T-cell (primary cell): ENCODE measurements at places on chromosomes 1 and 21. TPM values are rescaled to one million over a fixed set of nuclear protein-coding genes. Genes with fewer than 3 reads are reported as not detected.

GRCh38 chr1:2788506-2789163, 12.9 kb downstream of the TTC34 start:
- H3K4me3 ChIP-seq: no peak overlapping the region
- H3K27ac ChIP-seq: no peak overlapping the region
- DNase-seq: no peak
- H3K36me3 ChIP-seq: no peaks in the 10 kb centered on the region
- H3K4me1 ChIP-seq: peaks cover 18% of the 10 kb centered on the region
- H3K27me3 ChIP-seq: peaks cover 71% of the 10 kb centered on the region

The RPE65 gene
- not detected for total RNA-seq

DNA sequence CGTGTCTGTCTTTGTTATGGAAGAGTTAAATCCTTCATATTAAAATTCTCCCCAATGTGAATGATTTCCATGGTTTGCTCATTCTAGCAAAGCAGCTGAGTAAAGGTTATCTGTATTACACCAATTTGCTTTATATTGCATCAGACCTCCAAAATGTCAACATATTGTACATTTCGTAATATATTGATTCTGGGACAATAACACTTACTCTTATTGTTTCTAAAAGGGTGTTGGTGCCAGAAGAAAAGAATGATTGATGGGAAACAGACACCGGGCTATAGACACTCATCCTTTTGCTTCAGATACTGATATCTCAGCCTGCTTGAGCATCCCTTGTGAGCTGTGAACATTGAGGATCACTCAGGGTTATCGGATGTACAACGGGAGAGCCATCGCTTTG, 7.0 kb downstream of the NTNG1 start:
- H3K4me3 ChIP-seq: no peak overlapping the region
- no peaks in the 10 kb centered on the region for H3K4me1 ChIP-seq
- no peak overlapping the region for H3K27ac ChIP-seq
- DNase-seq: no peak

The PCSK9 gene
- 0.38 TPM for total RNA-seq

DNA sequence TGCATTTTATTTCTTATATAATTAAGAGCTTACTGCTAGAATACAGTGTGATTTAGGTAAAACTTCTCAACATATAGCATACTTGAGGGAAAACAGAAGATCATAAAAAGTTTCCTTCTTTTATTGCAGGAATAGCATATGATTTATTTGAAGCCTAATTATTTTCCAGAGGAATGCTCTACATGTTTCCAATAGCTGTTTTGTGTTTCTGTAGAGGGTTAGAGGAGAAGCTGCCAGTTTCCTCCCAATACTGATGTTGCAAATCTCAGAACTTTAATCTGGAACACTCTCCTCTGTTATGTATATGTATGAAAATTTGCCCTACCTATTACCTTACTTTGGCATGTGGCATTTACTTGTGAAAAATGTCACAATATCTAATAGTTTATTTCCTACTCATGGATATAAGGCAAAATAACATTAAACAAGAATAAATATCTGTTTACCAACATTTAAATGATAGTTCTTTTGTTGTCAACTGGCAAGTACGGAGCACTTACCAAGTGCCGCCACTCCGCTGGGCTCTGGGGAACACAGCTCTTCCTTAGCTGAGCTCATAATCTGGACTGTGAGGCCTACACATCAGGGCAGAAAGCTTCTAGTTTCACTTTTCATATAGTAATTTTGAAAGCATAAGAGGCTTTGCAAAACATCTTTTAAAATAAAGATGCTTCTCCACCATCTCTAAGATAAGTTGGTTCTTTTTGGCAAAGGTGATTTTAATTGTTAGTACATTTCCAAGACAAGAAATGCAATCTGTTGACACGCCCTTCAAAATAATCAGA, 239.8 kb upstream of the C1orf105 start:
- H3K27me3 ChIP-seq: no peaks in the 10 kb centered on the region
- peaks cover 2% of the 10 kb centered on the region for H3K4me1 ChIP-seq
- peak overlapping the region; percentile 87 for H3K27ac ChIP-seq
- no peaks in the 10 kb centered on the region for H3K36me3 ChIP-seq
- H3K4me3 ChIP-seq: peak overlapping the region; percentile 42
- DNase-seq: peak; percentile 45
